ENCODE measurements at places on chromosomes 4 and X. TPM values are rescaled to one million over a fixed set of nuclear protein-coding genes. Genes with fewer than 3 reads are reported as not detected.

DNA sequence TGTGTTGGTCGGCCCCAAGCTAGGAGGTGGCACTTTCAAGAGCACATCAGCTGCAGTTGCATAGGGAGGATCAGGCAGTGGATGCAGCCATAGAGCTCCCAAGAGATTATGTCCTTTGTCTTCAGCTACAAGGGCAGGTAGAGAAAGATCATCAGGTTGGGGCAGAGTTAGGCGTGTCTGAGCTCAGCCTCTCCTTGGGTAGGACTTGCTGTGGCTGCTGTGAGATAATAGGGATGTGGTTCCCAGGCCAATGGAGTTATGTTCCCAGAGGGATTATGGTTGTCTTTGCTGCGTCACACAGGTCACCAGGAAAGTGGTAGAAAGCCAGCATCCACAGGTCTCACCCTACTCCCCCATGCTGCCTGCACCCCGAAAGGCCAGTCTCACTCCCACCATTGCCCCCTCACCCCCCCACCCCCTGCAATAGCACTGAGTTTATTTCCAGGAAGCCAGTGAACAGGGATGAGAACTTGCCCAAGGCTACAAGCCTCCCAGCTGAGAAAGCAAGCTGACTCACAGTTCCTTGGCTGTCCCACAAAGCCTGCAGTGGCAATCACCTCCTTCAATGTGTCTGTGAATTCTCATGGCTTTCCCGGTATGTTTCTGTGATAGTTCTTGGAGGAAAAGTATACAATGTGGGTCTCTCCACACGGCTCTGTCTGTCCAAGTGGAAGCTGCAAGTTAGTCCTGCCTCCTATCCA, 148.4 kb downstream of the STPG2 start:
- no peak for DNase-seq

HAND2 gene
- polyA plus RNA-seq: not detected

- peak; percentile 89 for DNase-seq
Measured at GRCh38 chr4:89752932-89753598, 83.9 kb downstream of the SNCA start.

DNA sequence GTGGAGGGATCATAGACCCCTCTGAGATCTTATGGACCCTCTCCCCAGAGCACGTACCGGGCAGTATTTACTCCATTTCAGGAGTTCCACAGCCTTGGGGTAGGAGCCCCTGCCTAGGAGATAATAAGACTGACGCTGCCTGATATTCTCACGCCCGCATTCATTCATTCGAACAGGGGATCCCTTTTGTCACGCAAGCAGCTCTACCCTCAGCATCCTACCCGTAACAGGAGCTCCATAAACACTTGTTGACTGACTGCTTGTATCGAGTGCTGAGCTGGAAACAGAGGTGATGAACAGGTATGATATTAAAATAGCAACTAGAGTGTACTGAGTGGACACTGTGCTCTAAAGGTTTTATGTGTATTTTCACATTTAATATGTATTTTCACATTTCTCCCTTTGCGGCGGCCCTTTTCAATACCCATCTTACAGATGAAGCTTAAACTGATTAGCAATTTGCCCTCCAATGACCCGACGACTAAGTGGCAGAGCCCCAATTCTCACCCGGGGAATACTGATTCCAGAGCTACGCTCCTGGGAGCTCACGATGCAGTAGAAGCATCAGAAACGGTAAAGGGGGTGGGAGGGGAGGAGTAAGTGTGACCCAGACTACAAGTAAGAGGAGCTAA, 888 bp downstream of the RAB28 start:
- DNase-seq: no peak

DNA sequence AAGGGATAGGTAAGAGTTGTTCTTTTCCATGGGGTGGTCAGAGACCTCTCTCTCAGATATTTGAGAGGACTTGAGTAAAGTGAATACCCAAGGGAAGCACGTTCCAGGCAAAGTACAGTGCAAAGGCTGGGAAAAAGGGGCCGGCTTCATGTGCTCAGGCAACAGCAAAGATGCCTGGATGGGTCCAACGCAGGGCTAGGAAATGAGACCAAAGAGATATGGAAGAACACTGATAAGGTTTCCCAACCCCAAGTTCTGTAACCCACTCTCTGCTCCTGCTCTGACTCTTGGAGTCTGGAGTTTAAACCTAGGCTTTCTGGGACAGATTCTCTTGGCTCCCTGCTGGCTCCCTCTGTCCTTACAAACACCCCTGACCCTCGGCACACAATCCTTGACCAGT, 36.2 kb upstream of the PROM1 start:
- no peak for DNase-seq

Measured in renal pelvis (tissue), 12 donors.